ENCODE measurements at places on chromosomes 2 and 18. TPM values are rescaled to one million over a fixed set of nuclear protein-coding genes. Genes with fewer than 3 reads are reported as not detected.

GRCh38 chr2:240820607-240821428, 799 bp upstream of the KIF1A start:
- peak overlapping the region; percentile 45 for H3K4me3 ChIP-seq
- peak overlapping the region; percentile 84 for H3K27ac ChIP-seq
- H3K27me3 ChIP-seq, result no peaks in the 10 kb centered on the region
- DNase-seq, result peak; percentile 79
- peaks cover 50% of the 10 kb centered on the region for H3K4me1 ChIP-seq
- H3K36me3 ChIP-seq, result peaks cover 28% of the 10 kb centered on the region

- DNase-seq, result no peak
- H3K4me3 ChIP-seq, result no peak overlapping the region
- H3K27me3 ChIP-seq, result no peaks in the 10 kb centered on the region
- no peak overlapping the region for H3K27ac ChIP-seq
- peaks cover 4% of the 10 kb centered on the region for H3K36me3 ChIP-seq
These were observed 124.8 kb upstream of the B3GNT2 start for GRCh38 chr2:62071126-62071598.

Gene GPR45
- total RNA-seq, result 0.39 TPM

Gene HOXD3
- total RNA-seq, result 7.3 TPM

Gene KCNG2
- total RNA-seq, result 1.4 TPM

Gene RAPGEF4
- 31.1 TPM for total RNA-seq

DNA sequence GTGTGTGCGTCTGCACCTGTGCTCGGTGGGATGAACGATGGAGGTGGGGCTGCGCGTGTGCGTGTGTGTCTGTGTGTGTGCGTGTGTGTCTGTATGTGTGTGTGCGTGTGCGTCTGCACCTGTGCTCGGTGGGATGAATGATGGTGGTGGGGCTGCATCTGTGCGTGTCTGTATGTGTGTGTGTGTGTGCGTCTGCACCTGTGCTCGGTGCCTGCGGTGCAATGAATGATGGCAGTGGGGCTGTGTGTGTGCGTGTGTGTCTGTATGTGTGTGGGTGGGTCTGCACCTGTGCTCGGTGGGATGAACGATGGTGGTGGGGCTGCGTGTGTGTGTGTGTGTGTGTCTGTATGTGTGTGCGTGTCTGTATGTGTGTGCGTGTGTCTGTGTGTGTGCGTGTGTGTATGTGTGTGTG, 48.5 kb upstream of the CTDP1 start:
- DNase-seq, result no peak
- no peak overlapping the region for H3K4me3 ChIP-seq
- peaks cover 6% of the 10 kb centered on the region for H3K4me1 ChIP-seq
- no peak overlapping the region for H3K27ac ChIP-seq

GRCh38 chr2:234623521-234623991, 126.7 kb upstream of the ARL4C start:
- no peaks in the 10 kb centered on the region for H3K36me3 ChIP-seq
- H3K27me3 ChIP-seq, result no peaks in the 10 kb centered on the region
- no peaks in the 10 kb centered on the region for H3K4me1 ChIP-seq
- H3K27ac ChIP-seq, result no peak overlapping the region
- H3K4me3 ChIP-seq, result no peak overlapping the region

Gene THUMPD2
- total RNA-seq, result 16.4 TPM

DNA sequence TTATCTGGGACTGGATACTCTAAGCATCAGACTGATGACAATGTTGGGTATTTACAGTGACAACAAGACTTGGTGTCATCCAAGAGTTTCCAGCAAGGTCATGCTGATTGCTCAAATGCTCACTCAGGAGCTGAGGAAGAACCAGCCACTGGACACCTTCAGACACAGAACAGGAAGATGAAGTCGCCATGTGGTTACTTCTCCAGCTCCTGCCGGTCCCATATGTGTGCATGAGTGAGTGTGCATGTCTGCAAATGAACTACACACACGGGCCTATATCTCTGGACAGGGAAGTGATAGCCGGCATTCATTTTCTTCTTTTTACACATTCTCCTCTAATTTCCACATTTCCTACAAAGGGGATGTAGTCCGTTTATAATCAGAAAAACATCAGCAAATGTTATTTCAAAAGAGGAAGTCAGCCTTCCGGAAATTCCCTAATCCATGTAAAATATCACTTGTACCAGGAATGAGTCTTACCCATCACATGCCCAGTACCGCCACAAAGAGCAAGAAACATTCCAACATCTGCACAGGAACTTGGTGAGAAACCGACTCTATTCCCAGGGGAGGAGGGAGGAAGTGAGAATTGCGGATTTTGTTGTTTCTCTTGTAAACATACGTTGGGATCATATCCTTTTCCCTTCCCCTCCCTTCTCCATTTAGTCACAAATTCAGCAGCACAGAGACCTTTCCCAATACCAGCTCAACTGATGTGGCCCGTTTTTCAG, 10.8 kb downstream of the RFX8 start:
- H3K27ac ChIP-seq, result no peak overlapping the region
- H3K36me3 ChIP-seq, result peaks cover 3% of the 10 kb centered on the region
- DNase-seq, result no peak

Measured in spinal cord (tissue), 10 donors.